ENCODE measurements at places on chromosomes 7 and 10.

- DNase-seq: no peak
These were observed 27.2 kb upstream of the PAPSS2 start for GRCh38 chr10:87632454-87632853.

DNA sequence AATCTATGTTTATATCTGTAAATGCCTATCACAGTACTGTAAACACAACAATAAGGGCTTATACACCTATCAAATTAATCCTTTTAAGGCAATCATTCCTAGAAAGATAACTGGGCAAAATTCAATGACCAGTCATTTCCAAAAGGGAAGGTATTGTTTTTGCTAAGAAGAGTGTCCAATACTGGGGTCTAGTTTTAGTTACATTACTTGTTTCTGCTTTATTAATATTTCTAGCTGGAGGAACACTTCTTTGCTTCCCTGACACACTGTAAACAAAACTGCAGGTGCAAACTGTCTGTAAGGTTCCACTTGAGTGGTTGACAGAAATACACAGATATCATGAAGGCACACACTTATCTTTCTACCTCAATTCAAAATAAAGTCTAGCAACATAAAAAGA lies 84.2 kb upstream of the FAM133B start:
- peak; percentile 50 for DNase-seq

- DNase-seq: no peak
These were observed 24.8 kb upstream of the PPP2R2D start for GRCh38 chr10:131876017-131876416.

DNA sequence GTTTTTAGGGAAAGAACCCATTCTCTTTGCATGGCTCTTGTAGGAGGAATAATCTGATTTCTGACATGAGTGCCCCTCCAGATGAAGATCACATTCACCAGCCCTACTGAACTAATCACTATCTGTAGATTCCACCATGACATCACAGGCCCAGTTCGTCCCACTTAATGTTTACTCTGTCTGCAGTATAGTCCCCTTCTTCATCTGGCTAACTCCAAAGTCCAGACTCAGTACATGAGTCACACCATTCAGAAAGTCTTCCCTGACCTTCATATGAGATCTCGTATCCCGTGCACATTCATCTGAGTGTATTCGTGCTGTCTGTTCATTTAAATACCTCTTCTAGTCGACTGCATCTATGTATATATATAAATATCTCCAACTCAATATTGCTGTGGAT lies 366.5 kb upstream of the AKR1E2 start:
- DNase-seq: no peak

- peak; percentile 23 for DNase-seq
These were observed 56.8 kb downstream of the SND1 start for GRCh38 chr7:127708788-127709187.

GRCh38 chr10:101513733-101514132 lies 74.3 kb downstream of the POLL start:
- no peak for DNase-seq

GRCh38 chr10:86663046-86663345 lies 5.3 kb upstream of the LDB3 start:
- DNase-seq: no peak

- no peak for DNase-seq
These were observed 328.6 kb upstream of the CDC14C start for GRCh38 chr7:48595756-48596155.

DNA sequence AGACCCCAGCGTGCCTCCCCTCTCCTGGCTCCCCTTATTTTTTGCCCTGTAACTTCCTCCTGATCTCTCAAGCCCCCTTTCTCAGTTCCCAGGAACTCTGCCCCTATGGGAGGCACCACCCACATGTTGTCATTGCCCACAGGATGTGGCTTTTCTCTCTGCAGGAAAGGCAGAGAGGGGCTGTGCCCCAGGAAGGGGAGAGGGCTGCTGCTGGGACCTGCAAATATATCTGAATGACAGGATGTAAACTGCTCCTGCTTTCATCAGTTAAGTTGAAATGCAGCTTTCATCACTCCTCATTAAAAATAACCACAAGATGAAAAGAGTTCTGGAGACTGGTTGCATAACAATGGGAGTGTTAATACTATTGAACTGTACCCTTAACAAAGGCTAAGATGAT lies 103.3 kb downstream of the CLEC2L start:
- DNase-seq: no peak

DNA sequence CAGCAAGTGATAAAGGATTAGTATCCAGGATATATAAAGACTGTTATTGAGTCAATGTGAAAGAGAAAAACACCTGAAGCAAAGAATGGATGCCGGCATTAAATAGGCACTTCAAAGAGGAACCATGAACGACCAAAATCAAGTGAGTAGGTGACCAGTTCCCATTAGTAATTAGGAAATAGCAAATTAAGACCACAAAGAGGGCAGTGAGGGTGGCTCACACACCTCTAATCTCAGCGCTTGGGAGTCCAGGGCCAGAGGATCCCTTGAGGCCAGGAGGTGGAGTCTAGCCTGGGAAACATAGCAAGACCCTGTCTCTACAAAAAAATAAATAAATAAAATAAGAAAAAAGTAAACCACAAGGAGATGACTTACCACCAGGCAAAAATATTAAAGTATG lies 1.5 kb upstream of the ANTXRL start:
- no peak for DNase-seq

GRCh38 chr10:1536341-1536740 lies 201.0 kb downstream of the ADARB2 start:
- no peak for DNase-seq

DNA sequence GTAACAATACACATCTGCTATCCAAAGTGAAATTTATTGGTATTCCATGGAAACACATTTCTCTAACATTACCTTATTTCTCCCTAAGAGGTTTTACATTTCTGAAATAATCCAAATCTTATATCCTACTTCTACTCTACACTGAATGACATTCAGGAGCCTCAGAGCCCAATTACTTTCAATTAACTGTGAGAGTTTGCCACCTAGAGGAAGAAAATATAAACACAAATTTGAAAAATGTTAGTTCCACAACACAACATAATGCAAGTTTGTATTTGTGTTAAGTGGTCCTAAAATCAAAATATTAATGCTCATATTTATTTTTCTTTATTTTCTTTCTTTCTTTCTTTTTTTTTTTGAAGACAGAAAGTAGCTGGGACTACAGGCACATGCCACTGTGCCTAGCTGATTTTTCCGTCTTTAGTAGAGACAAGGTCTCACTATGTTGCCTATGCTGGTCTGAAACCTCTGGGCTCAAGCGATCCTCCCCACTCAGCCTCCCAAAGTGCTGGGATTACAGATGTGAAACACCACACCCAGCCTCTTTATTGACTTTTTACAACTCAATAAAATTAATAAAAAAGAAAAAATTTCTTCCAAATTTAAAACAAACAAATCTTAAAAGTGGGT lies 46.0 kb downstream of the ATAD1 start:
- no peak for DNase-seq

- no peak for DNase-seq
These were observed 500.8 kb downstream of the DNAJB6 start for GRCh38 chr7:157837561-157837960.

DNA sequence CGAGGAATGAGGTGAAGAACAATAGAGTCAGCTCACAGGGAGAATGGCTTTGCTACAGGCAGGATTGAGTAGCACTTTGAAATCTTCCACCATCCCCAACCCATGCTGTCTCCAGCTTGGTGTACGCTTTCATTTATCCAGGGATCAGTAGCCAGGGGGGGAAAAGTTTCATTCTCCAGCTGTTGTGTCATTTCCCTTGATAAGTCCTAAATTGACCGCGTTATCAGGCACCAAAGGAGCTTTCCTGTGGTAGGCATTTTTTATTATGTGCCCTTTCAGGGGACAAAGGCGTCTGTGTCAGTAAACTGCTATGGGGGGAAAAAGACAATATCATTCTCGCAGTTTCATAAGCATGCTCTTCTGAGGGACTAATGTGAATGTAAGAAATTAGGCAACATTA lies 106.6 kb upstream of the YAE1 start:
- no peak for DNase-seq

GRCh38 chr7:137040745-137041144 lies 172.3 kb downstream of the CHRM2 start:
- no peak for DNase-seq

GRCh38 chr7:137975221-137975620 lies 26.7 kb downstream of the CREB3L2 start:
- DNase-seq: no peak

GRCh38 chr10:43094085-43094484 lies 17.2 kb downstream of the RET start:
- DNase-seq: no peak

DNA sequence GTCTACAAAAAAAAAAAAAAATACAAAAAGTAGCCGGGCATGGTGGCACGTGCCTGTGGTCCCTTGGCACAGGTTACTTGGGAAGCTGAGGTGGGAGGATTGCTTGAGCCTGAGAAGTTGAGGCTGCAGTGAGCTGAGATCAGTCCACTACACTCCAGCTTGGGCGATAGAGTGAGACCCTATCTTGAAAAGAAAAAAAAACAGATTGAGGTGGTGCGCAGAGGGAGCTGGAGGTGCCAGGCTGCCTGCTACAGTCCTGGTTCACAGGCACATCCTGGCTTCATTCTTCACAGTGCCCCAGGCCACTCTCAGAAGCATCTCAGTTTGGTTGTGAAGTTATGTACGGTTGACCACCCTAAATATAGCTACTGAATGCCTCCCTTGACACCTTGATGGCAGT lies 4.8 kb downstream of the MMP21 start:
- no peak for DNase-seq

DNA sequence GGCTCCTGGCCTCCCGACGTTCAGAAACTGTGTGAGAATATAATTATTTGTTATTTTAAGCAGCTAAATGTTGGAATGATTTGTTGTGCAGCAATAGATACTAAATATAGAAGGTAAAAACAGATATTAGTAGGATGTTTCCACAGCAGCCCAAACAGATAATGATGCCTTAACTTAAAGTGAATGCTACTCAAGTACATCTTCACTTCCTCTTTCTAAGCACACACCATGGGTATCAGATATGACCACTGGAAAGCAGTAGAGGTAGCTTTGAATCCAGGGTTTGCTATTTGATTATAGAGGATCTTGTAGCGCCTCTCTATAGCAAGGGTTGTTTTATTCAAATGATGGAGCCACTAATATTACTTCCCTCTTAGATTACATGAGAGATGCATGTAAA lies 38.2 kb upstream of the BET1 start:
- no peak for DNase-seq

GRCh38 chr7:34236057-34236456 lies 330.7 kb downstream of the BMPER start:
- no peak for DNase-seq

DNA sequence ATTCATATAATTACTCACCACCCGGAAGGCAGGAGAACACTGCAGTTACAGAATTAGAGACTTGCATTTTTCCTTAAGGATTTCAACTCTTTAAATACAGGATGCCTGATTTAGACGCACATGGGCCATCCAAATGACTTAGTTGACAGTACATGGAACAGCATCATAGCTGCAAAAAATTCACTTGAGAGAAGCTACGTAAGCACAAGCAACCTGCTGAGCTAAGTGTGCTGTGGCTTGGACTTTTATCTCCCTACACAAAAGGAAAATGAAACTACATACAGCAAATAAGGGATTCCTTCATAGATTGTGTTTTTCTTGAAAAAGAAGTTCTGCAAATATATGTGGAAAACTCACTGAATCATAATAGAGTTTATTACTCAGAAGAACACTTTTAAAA lies 152.6 kb downstream of the POU6F2 start:
- DNase-seq: peak; percentile 3

DNA sequence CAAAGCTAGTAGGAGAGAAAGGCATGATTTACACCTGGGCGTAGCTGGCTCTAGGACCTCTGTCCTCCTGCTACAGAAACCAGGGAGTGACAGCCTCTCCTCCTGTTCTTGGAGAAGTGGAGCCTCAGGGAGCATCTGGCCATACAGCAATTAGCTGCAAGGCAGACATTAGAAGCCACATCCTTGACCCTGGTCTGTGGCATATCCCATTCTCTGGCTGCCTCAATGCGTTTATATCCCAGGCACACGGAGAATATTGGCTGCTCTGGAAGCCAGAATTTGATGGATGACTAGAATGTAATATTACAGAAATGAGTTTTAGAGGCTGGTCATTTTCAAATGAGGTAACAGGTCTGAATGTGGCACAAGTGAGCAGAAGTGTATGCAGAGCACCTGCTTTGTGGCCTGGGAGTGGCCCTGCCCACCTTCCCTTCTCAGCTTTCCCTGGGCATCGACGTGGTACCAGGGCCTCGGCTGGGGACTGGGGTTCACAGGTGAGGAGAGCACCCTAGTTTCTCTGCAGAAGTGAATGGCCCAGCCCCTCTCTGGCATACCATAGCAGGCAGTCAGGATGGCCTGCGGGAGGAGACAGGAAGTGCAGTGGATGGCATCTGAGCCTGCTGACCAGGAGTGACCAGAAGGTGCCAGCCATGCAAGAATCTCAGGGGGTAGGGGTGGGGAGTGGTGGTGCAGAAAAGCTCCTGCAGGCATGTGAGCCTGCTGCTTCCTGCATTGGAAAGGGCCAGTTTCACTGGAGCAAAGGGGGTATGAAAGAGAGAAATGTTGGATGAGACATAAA lies 367.2 kb upstream of the ZNF32 start:
- no peak for DNase-seq

DNA sequence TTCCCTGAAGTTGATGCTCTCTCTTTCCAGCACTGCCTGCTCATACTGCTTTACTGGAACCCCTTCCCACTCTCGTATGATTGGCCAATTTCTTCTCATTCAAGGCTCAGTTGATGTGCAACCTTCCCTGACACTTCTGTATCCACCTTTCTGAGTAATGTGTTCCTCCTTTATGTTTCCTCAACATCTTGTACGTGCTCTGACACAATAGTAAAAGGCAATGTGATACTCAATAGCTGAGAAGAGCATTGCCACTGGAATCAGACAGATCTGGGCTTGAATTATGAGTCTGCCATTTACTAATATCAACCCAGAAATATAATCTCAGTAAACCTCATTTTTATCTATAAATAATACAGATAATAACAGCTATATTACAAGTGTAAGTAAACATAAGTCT lies 34.7 kb downstream of the ARL4A start:
- DNase-seq: no peak

DNA sequence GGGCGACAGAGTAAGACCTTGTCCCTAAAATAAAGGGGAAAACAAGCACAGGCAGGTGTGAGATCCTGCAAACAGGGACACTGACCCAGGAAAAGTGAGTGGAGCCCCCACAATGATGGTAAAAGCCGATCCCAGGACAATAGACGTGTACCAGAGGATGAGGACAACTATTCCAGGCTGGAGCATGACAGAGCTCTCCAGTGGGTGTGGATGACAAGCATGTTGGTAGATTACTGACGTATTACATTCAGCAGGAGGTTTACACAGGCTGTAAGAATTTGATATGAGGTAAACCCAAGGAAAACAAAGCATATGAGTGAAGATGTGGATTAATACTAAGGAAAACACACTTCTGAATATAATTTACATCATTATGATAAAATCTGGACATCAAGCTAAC lies 27.8 kb upstream of the SMURF1 start:
- DNase-seq: no peak

DNA sequence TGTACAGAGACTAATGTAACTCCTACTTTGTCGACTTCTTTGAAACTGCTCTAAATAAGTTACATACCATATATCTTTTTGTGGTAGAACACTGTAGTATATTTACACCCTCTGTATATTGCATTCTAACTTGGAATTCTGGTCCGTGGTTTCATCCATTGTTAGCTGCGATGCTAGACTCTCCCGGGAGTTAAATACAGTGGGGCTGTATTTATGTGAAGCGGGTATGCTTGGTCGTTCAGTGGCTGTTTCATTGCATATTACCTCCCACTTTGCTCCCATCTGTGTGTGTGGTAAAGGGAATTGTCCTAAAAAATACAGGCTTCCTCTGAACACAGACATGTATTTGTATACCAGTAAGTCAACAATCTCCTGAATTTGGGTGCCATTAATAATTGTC lies 231.1 kb downstream of the SLC25A13 start:
- DNase-seq: no peak

Data from NCI-H1105 (cell line).